ENCODE measurements at places on chromosomes 4 and X. TPM values are rescaled to one million over a fixed set of nuclear protein-coding genes. Genes with fewer than 3 reads are reported as not detected.

The PCGF3 gene
- 36.2 TPM for total RNA-seq

GRCh38 chr4:8537041-8537461 is 43.1 kb upstream of the GPR78 start:
- no peak for DNase-seq

The MAMLD1 gene
- total RNA-seq, result 1.4 TPM

DNA sequence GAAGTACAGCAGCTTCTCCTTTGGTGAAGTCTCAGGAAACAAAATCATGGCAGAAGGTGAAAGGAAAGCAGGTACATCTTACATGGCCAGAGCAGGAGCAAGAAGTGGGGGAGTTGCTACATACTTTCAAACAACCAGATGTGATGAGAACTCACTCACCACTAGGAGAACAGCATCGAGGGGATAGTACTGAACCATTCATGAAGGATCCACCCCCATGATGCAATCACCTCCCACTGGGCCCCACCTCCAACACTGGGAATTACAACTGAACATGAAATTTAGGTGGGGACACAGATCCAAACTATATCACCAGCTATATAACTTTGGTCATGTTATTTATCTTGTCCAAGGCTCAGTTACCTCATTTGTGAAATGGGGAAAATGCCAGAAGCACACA is 159.4 kb downstream of the OPHN1 start:
- no peak for DNase-seq

The TENM3 gene
- not detected for total RNA-seq

The MGAT4D gene
- total RNA-seq, result not detected

DNA sequence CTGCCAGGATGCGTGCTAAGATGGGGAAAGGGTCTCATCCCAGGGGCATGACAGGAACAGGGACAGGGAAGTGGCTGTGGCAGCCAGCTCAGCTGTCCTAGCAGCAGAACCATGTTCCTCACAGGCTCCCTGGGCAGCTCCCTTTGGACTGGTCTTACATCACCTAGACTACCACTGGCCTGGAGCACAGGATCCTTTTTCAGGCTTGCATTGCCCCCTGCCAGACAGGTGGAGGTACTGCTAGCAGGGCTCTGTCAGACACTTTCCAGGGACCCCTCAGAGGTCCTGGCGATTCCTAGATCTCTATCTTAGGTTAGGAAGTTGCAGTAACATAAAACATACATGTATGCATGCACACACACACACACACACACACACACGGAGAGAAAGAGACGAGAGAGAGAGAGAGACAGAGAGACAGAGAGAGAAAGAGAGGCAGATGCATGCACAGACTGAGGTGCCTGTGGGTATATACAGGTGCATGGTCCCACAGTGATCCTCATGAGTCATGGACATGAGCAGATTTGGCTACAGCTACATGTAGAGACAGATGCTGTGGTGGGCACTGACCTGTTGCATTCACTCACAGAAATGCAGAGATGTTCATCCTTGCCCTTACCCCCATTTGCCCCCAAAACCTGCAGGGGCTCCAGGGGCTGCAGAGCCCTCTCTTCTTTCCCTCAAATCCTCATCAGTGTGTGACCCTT is 63.6 kb downstream of the STARD8 start:
- DNase-seq, result peak; percentile 21

DNA sequence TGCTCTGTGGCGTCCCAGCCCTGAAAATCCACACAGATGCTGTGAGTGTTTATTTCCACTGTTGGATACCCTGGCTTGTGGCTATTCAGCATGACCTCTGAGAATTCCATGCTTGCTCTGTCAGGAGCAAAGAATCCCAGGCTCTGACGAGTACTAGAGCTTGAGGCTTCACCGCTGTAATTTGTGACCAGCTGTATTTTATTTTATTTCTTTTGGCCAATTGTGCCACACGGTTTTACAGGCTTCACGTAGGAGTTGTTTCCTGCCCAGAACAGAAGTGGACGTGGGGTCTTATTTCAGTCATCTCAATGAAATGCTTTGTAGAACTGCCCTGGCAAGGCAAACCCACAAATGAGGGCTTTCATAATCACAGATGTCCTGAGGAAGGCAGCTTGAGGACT is 69.4 kb upstream of the CLDN34 start:
- DNase-seq, result no peak

The SSX4 gene
- total RNA-seq, result not detected
